ENCODE measurements at places on chromosomes 2 and 18.

DNA sequence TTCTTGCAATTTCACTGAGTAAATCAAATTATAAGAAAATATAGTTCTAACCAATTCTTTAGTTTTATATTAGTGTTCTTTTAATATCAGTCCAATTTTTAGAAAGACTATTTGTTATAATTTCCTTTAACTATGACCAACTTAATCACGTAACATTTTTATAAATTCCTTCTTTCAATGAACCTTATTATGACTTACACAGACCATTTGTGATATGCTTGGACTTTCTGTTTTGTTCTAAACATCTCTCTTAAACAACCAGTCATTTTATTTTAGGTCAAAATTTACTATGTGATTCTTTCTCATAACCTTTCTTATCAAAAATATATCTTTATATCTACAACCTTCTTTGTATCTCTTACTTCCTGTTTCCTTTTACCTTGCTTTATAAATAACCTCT is 39.5 kb upstream of the DYNAP start:
- DNase-seq = no peak

DNA sequence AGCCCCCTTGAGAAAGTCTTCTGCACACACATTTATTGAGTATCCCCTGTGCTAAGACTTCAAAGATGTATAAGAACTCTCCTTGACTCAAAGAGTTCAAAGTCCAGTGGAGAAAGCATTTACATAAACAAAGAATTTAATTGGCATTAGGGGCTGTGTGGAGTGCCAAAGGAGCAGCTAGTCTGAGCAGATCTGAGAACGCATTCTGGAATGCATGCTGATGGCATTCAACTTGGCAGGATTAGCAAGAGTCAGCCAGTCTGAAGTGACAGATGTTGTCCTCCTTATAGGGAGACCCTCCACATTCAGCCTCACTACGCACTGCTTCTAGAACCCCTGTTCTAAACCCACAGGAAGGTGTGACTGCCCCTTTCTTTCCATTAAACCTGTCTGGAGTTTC is 191.5 kb downstream of the RAD51AP2 start:
- DNase-seq = no peak

- DNase-seq = peak; percentile 5
Observed at GRCh38 chr2:136997557-136997956, 232.2 kb downstream of the THSD7B start.

DNA sequence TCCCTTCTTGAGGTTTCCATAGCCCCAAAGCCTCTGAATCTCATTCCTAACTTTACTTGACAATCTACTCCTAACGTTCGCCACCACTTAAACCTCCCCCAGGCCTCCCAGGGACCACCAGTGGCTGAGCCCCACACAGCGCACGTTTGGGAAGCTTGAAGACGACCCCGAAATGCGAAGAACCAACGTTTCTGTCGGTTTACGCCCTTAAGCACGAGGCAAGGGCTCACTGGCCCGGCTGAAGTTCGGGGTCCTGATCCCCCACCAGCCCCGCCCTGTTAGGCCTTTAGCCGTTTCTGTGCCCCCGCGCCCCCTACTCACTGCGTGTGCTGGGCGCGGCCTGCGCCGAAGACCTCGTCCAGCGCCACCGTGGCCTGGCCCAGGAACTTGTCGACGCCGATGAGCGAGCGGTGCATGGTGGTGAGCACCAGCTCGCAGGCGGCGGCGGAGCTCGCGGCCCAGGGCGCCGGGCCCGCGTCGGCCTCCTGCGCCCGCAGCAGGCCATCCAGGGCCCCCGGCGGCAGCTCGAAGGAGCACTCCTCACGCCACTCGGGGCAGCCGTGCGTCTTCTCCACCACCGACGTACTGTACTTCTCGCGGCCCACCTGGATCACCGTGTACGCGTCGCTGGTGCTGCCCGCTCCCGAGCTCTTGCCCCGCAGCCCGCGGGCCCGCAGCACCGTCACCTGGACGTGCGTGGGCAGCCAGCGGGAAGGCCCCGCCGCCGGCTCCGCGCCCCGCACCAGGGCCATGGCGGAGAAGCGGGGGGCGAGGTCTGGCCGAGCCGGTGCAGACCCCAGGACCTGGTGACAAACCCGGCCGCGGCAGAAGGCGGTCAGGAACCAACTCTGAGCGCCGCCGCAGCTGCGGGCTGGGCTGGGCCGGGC is 479 bp downstream of the RAB11FIP5 start:
- peak; percentile 62 for DNase-seq

GRCh38 chr18:49368161-49368875 is 92.1 kb downstream of the DYM start:
- no peak for DNase-seq

DNA sequence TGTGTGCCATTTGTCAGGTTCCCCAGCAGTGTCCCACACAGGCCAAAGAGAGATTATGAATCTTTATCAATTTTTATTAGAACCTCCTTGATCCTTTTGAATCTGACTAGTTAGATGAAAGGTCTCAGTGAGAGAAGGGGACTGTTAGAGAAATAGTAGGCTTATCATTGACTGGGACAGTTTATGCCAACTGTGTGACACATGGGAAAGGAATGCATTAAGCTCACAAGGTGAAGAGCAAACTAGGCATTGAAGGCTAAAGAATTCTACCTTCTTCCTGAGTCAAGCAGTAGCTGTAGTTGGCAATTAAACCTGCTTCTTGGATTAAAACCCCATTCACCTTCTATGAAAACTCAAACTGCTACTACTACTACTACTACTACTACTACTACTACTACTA is 389.6 kb upstream of the CDH19 start:
- DNase-seq = no peak

DNA sequence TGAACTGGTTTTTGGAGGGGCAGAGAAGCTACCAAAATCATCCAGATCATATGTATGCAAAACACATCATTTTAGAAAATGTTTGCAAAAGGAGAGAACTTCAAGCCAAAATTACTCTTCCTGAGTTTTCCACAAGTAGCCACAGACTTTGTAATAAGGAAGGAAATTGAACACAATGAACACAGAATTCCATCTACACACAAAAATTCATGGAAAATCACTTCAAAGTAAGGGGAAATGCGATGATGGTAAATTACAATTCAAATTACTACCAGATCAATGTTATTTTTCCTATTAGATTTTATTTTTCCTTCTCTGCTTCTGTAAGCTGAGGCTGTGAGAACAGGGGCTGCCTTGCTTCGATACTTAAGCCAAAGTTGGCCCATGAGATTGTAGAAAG is 172.1 kb upstream of the ARL4C start:
- DNase-seq = no peak

DNA sequence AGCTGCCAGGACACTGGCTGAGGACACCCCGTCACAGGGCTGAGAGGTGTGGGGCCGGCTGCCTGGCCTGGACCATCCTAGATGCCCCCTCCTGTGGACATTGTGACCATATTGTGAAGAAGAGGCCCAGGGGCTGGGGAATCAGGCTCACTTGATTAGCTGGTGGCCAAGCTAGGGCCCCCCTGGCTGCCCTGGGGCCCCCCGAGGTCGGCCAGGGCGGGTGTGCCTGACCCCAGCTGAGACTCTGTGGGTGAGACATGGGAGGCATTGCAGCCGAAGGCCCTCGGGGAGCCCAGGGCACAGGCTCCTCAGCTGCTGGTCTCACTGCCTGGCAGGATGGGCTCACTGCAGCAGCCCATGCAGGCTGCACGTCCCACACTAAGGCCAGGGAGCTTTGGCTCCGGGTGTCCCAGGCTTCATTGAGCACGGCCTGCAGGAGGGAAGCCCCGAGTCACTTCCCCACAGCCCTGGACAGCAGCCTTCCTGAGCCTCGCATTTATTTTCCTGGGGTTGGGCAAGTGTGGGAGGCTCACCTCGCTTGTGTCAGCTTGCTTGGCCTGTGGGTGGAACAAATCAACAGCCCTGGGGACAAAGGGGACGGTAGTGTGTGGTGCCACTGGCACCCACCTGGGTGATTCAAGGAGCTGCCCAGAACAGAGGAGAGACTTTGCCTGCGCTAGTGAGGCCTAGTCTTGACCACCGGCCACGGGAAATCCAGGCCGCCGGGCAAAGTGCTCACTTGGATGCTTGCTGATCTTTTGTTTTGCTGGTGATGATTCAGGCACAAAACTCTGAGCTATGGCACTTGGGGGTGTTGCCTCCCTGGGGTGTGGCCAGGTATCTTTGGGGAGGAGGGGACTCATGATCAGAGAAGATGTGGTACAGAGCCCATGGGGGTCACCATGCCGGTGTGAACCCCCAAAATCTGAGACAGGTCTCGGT is 1.3 kb downstream of the GAL3ST2 start:
- DNase-seq = no peak

DNA sequence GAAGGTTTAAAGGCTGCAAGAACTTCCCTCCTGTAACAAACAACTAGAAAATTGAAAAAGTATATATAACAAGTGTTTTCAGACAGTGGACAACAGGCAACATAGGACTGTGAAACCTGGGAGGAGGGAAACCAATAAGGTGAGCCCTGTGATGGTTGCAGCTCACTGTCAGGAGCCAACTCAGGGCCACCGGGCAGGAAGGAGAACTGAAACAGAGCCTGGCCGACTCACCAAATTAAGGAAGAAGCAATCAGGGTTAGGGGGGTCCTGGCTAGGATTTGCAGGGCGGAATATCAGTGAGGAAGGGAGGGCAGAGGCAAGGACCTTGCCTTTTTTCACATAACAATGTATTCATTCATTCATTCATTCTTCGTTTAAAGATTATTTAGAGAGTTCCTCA is 21.8 kb upstream of the CNRIP1 start:
- no peak for DNase-seq

DNA sequence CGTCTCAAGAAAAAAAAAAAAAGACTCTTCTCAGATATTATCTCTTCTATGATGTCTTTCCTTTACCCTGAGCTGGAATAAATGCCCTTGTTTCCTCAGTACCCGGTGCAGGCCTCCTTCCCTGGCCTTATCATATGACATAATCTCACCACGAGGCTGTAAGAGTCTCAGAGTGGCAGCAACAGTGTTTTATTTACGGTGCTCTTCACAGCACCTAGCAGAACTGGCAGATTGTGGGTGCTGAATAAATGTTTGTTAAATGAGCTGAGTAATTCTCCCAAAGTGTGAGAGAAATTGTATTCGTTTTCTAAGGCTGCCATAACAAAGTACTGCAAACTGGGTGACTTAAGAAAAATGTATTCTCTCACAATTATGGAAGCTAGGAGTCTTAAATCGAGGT is 82.8 kb upstream of the CD28 start:
- DNase-seq = no peak

DNA sequence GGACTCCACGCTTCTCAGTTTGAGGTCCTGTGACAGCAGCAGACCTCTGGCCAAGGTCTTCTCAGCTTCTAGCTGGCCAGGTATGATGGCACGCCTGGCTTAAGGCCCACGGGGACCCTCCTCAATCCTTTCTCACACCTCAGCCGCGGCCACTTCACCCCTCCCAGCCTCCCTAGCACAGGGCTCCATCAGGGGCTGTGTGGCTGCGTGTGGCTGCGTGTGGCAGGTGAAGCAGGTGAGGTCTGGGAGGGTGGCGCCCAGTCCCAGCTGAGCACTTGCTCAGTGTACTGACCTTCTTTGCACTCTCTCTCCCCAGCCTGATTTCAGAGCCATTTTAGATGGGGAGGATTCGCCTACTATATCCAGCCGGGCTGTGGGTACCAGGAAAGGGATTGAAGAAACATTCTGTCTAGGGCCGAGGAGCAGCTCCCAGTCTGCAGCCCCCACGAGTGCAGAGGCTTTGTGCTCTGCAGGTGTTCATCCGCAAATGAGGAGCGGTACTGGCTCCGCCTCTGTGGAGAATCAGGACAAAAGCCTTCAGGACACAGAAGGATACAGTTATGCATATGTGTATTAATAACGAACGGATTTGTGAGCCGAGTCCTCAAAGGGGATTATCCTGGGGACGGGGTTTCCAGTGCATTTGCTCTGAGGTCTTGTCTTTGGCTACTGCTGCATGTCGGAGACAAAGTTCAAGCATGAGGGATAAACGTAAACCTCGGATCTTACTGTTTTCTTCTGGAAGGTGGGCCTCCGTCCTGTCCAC is 236.9 kb upstream of the RAB6C start:
- DNase-seq = no peak

GRCh38 chr2:9378433-9379390 is 44.6 kb downstream of the ITGB1BP1 start:
- no peak for DNase-seq

GRCh38 chr18:4847056-4847455 is 350.0 kb downstream of the AKAIN1 start:
- no peak for DNase-seq

GRCh38 chr2:39368846-39369245 is 68.2 kb downstream of the MAP4K3 start:
- DNase-seq = no peak

DNA sequence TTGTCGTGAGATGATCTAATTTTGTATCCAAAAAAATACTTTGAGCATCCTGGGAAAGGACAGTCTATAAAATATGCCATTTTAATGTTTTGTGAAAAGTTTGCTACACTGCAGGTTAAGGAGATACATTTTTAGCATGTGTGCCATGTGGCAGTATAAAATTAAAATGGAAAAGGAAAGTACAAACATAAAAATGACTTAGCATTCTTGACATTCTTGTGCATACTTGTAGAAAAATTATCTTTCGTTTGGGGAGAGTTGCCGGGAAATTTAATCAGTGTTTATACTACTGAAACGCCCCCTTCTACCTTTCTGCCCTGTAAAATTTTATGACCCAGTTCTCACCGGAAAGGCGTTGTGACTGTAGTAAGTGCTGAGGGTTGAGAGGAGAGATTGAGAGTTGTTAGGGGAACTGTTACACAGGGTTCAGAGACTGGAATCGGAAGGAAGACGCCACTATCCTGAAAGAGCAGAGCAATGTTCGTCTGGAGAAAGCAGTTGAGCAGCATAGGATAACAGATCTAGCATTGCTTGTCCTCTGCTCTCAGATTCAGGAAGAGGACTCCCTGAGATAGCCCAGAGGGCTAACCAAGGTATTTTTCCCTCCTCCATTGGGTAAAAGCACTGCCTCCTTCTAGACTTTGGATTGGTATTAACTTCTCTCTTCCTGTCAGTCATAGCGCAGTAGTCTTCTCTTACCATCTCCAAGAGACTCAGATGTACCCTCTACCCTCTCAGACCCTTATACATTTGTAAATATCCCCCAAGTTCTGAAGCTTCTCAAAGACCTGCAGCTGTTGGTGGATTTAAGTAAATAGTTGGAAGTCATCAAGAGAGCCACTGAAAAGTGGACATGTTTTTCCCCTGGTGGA is 2.7 kb downstream of the CDH20 start:
- DNase-seq = no peak

GRCh38 chr2:128474036-128474955 is 155.6 kb upstream of the HS6ST1 start:
- peak; percentile 58 for DNase-seq

DNA sequence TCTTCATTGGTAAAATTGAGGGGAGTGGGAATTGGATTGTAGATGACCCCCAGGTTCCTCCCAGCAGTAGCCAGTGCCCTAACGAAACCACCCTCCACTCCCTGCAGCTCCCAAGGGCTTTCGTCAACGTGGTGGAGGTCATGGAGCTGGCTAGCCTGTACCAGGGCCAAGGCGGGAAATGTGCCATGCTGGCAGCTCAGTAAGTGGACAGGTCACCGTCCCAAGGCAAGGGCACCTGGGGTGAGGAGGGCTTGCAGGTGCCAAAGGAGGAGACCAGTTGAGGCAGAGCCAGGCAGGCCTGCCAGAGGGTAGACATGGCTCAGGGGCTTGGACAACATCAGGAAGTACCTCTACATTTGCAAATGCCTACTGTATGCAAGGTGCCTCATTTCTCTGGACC is 122.6 kb upstream of the PPP1CB start:
- no peak for DNase-seq

GRCh38 chr2:84741182-84741822 is 139.6 kb downstream of the TRABD2A start:
- no peak for DNase-seq

Measured in kidney (tissue), 22 donors.